Mucosa of gallbladder (tissue), 1 donor: ENCODE measurements at places on chromosomes 11 and 22. TPM values are rescaled to one million over a fixed set of nuclear protein-coding genes. Genes with fewer than 3 reads are reported as not detected.
A peak's percentile ranks its signal among the peaks of the same experiment; 100 is the strongest.

FAM180B gene
- 0.14 TPM for total RNA-seq

DNA sequence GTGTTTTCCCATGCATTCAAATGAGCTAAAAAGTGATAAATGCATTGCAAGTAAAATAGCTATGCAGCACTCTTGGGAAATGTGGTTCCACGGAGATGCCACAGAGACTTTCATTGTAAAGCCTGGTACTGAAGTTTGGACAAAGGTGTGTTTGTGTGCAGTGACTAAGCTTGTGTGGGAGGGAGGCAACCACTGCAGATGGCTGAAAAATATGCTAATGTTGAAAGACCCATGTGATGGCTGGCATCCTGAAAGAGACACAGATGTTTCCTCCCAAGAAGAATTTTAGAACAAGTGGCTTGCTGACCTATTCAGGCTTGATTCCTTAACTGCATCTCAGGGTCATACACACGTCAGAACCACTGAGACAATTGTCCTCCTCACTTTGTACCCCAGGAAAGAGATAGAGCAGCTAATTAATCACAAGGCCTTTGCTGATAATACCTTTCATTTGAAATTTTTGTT lies 73.8 kb downstream of the FAM76B start:
- DNase-seq: no peak

DNA sequence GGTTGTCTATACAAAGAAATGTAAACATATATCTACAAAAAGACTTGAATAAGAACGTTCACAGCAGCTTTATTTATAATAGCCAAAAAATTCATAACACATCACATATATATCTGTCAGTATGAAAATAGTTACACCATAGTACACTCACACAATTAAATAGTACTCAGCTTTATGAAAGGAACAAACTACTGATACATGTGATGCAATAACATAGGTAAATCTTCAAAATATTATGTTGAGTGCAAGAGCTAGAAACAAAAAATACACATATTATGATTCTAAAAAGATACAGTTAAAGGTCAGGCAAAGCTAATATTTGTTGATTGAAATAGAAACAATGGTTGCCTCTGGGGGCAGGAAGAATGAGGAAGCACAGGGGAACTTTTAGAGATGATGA lies 6.6 kb downstream of the MRGPRX2 start:
- DNase-seq: no peak

GRCh38 chr11:2929531-2929949 lies 320 bp upstream of the PHLDA2 start:
- peak; percentile 74 for DNase-seq

- DNase-seq: peak; percentile 93
These were observed 48.1 kb downstream of the CYTH4 start for GRCh38 chr22:37330200-37331033.

DNA sequence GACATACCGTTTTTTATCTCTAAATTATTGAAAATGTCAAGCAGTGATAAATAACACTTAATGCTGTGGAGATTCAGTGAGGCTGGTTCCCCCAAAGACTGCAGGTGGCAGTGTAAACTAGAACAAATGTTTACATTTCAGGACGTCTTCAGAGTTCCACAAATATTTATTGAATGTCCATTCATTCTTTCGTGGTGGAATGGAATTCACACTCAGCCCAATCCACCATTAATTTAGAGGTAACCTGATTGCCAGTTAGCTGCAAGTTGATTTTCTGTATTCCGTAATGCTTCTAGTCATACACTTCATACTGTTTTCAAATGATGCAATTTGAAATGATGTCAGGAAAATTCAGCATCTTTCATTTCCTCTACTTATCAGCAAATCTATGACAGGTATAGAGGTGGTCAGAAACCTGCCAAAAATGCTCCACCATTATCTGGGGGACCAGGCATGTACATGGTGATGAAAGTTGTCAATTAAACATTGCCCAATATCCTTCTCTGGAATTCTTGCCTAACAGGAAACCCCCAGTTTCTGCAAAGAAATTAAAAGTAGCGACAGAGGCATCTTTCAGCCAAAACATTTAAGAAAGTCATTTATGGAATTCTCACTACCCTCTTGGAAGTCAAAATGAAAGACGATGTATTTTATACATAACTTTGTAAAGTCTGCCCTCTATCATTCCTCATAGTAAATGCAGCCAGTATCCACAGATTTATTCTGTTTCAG lies 94.3 kb upstream of the BMAL1 start:
- DNase-seq: no peak

DNA sequence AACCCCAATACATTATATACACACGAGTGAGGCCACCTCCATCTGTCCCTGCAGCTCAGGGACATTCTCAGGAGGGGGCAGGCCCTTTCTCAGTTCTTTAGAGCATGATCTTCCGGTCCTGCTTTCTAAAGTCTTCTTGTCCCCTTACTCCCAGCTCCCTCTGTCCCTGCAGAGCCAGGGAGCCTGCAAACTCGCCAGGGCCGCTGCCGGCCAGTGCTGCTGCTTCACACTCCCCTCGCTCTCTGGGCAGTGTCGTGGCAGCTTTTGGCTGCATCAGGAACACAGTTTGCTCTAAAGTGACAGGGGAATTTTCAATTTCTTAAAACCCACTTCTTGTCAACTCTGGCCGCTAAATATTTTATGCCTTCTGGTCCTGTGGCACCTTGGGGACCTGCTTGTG lies 130.1 kb upstream of the NARS2 start:
- no peak for DNase-seq

- no peak for DNase-seq
These were observed 28.5 kb downstream of the ADORA2A start for GRCh38 chr22:24455751-24456426.
